Stimulated activated CD8-positive, alpha-beta memory T cell treated with anti-CD3 and anti-CD28 coated beads, Interleukin-4, amount 100 ng/mL, for 1 hour (primary cell): ENCODE measurements at places on chromosomes 2 and 18.

GRCh38 chr2:194591192-194591591 is 1065.8 kb upstream of the SLC39A10 start:
- no peak for DNase-seq

DNA sequence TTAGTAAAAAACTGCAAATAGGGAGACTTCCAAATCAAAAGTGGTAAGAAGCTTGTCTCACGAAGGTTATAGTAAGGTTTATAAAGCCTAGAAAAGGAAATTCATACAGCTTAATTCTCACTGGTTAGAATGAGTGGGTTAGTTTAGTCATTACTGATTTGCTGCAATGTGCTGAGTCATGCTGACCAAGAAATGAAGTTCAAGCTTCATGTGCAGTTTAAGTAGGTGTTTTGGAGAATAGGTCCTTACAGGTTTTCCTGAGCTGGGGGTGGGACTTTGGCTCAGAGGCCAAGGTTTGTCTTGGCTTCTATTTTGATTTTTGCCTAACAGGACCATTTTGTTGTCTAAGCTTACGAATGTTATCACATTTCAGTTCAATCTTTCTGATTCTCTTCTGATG is 15.1 kb downstream of the CLIP4 start:
- DNase-seq, result no peak

DNA sequence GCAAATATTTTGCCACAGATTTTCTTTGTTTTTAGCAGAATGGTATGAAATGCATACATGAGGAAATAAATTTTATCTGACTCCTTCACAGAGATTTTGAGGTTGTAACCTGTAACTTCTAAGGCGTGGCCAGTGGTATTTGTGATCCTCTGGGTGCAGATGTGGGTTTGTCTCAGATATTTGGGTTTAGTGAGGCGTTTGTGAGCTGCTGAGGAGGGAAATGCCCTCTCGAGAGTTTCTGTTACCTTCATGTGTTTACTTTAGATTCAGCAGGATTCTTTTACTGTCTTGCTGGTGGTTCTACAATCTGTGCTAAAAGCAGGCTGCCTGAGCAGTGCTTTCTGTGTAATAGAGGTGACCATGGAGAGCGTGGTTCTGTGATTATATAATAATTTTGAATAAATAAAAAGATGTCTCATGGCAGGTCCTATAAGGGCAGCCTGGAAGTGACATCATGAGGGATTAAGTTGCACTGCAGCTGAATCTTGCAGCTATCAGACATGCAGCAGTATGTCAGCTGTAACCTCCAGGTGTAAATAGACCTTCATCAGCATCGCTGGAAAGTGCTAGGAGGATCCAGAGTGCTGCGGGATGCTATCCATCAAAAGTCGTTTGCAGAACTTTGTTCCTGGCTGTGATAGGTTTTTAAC is 34.1 kb downstream of the TANC1 start:
- no peak for DNase-seq

- DNase-seq, result no peak
These were observed 2.3 kb downstream of the EML4 start for GRCh38 chr2:42171396-42171980.

DNA sequence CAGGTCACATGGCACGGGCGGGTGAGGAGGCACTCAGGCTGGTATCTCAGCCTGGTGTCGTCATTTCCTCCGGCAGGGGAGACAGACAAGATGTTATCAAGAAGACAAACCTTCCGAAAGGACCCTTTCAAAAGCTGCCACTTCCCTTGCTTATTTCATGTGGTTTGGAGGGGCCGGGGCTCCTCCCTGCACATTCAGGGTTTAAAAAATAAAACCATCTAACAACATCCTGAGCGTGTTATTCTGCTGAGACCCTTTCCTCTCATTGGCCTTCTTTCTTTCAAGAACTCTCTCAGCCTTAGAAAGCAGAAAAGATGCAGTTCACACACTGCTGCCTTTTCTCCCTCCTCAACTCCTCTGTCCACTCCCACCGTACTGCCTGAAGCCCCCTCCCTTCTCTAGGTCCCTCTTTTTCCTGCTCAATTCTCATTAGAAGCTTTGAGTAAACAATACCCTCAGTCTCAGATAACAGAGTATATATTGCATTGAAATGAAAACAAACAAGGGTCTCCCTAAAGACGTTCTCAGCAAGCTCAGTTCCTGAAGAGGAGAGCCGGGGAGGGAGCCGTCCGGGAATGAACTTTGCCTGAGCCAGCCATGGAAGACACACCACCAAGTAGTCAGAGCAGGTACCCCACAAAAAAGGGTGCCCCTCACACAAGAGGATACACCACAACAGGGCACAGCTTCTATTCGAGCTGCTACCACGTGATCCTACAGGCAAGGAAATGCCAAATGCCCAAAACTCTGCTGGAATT is 9.7 kb downstream of the SMAD7 start:
- peak; percentile 78 for DNase-seq
